ENCODE measurements at places on chromosomes 3 and 15.

- no peak for DNase-seq
These were observed 5.0 kb downstream of the SLC28A1 start for GRCh38 chr15:84889313-84889990.

GRCh38 chr3:172383306-172383796 lies 64.9 kb downstream of the GHSR start:
- no peak for DNase-seq

DNA sequence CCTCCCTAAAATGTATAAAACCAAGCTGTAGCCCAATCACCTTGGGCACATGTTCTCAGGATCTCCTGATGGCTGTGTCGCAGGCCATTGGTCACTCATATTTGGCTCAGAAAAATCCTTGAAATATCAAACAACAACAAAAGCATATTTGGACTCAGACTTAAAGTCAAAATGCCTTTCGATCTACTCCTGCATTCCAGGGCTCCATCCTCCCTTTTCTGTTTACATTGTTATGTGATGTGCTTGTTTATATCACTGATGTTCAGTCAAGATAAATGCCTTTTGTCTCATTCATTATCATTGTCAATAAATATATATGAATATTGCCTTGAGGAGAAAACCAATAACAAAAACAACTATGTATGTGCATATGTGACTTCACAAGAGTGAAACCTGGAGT lies 31.7 kb downstream of the HGD start:
- DNase-seq, result no peak

GRCh38 chr3:36907911-36908646 lies 36.8 kb downstream of the TRANK1 start:
- peak; percentile 75 for DNase-seq

- no peak for DNase-seq
These were observed 71.4 kb upstream of the WDR72 start for GRCh38 chr15:53830707-53831386.

GRCh38 chr3:100982710-100983109 lies 10.5 kb downstream of the ABI3BP start:
- no peak for DNase-seq

GRCh38 chr3:194395212-194395611 lies 3.9 kb downstream of the GP5 start:
- peak; percentile 70 for DNase-seq

- no peak for DNase-seq
These were observed 27.7 kb downstream of the SRPRB start for GRCh38 chr3:133833267-133833666.

All from COLO829 (cell line).